CD8-positive, alpha-beta memory T cell (primary cell): ENCODE measurements at places on chromosomes 16 and 17. TPM values are rescaled to one million over a fixed set of nuclear protein-coding genes. Genes with fewer than 3 reads are reported as not detected.

The TP53TG3D gene
- total RNA-seq: not detected

The SOCS7 gene
- total RNA-seq: 23.7 TPM

- DNase-seq: no peak
- H3K4me3 ChIP-seq: peak overlapping the region; percentile 95
- H3K4me1 ChIP-seq: peaks cover 12% of the 10 kb centered on the region
- H3K27me3 ChIP-seq: no peaks in the 10 kb centered on the region
- H3K27ac ChIP-seq: peak overlapping the region; percentile 71
Observed at GRCh38 chr16:30585022-30585399, 486 bp downstream of the ZNF785 start.

- no peak overlapping the region for H3K27ac ChIP-seq
- H3K4me1 ChIP-seq: no peaks in the 10 kb centered on the region
- no peaks in the 10 kb centered on the region for H3K36me3 ChIP-seq
- H3K4me3 ChIP-seq: no peak overlapping the region
- DNase-seq: no peak
Observed at GRCh38 chr16:88320947-88321634, 61.7 kb upstream of the ZNF469 start.

DNA sequence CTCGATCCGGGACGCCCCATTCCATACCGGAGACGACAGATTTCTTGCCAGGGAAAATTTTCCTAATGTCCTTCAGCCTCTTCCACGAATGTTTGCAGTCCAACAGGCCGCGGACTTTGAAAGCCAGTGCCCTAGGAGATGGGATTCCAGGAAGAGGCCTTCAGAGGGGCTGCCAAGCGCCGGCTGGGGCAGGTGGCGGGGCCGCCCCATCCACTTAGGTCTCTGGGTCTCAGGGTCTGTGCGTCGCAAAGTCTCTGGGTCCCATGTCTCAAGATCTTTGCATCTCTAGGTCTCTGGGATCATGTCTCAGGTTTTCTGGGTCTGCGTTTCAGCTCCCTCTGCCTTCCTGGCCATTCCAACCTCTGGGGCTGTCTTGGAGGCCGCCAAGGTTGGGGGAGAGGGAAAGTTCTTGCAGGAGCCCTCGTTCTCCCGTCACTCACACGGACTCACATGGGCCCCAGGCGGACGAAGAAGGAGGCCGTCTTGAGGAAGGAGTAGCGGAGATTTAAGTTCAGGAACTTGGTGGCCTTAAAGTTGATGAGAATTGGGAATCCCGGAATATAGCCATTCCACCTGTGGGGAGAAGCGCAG is 7.2 kb downstream of the ALOX12B start:
- H3K36me3 ChIP-seq: no peaks in the 10 kb centered on the region
- peaks cover 2% of the 10 kb centered on the region for H3K27me3 ChIP-seq
- peaks cover 15% of the 10 kb centered on the region for H3K4me1 ChIP-seq
- no peak for DNase-seq
- H3K27ac ChIP-seq: no peak overlapping the region

DNA sequence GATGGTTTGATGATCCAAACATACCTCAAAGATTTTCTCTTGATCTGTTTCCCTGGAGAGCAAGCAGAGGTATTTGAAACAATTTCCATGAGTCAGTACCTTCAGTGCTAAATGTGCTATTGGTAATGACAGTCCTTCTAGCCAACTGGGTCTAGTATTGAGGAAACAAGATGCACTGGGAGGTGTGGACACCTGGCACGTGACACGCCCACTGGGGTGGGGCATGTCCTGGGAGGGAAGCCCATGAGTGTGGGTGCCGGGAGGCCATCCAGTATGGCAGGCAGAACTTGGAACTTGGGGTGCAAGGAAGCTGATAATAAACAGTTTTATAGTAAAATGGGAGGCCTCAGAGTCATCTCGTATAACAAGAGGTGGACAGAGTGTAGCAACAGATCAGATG is 17.9 kb upstream of the AKAP1 start:
- H3K4me1 ChIP-seq: no peaks in the 10 kb centered on the region
- no peaks in the 10 kb centered on the region for H3K36me3 ChIP-seq
- no peaks in the 10 kb centered on the region for H3K27me3 ChIP-seq
- H3K27ac ChIP-seq: no peak overlapping the region
- DNase-seq: no peak
- no peak overlapping the region for H3K4me3 ChIP-seq

The KRT28 gene
- not detected for total RNA-seq

The CD19 gene
- not detected for total RNA-seq

- no peaks in the 10 kb centered on the region for H3K4me1 ChIP-seq
- no peak overlapping the region for H3K27ac ChIP-seq
- no peaks in the 10 kb centered on the region for H3K36me3 ChIP-seq
- no peak for DNase-seq
- H3K27me3 ChIP-seq: no peaks in the 10 kb centered on the region
Observed at GRCh38 chr17:51739245-51739886, 419.1 kb downstream of the CA10 start.

DNA sequence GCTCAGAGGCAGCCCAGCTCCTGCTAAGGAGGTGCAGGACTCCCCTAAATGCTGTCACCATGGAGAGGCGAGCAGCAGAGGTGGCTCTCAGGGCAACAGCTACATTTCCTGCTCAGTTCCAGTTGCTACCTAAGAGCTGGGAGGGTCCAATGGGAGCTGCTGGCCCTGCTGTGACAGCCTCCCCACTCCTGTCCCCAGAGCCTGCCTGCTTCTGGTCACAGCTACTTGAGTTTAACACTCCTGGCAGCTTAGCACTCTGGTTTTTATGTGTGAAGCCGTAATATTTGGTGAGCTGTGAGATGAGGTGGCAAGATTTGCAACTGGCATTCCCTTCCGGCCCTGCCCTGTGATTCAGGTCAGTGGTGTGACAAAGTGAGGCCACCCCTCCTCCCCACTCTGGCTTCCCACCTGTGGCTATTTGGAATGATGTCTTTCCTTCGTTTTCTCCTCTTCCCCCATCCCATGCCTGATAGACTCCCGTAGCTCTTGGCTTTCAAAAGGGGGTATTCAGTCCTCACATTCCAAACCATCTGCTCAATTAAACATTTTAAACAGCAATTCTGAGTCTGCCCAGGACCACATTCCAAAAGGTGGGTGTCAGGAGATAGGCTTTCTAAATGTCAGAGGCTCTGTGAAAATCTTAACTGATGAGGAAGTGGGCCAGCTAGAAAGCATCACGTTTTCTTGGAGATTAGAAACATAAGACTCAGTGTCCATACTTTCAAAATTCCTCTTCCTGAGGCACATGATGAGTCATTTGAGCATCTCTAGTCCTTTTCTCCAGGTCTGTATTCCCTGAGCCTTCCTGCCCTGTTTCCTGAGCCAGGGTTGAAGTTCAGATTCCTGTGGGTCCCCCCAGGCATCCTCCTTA is 42.6 kb upstream of the SKAP1 start:
- H3K4me1 ChIP-seq: peaks cover 15% of the 10 kb centered on the region
- no peaks in the 10 kb centered on the region for H3K27me3 ChIP-seq
- H3K4me3 ChIP-seq: no peak overlapping the region
- peak; percentile 34 for DNase-seq
- no peak overlapping the region for H3K27ac ChIP-seq
